ENCODE measurements at places on chromosomes 12 and 14.

- no peak for DNase-seq
Observed at GRCh38 chr14:99187858-99188257, 84.1 kb downstream of the BCL11B start.

DNA sequence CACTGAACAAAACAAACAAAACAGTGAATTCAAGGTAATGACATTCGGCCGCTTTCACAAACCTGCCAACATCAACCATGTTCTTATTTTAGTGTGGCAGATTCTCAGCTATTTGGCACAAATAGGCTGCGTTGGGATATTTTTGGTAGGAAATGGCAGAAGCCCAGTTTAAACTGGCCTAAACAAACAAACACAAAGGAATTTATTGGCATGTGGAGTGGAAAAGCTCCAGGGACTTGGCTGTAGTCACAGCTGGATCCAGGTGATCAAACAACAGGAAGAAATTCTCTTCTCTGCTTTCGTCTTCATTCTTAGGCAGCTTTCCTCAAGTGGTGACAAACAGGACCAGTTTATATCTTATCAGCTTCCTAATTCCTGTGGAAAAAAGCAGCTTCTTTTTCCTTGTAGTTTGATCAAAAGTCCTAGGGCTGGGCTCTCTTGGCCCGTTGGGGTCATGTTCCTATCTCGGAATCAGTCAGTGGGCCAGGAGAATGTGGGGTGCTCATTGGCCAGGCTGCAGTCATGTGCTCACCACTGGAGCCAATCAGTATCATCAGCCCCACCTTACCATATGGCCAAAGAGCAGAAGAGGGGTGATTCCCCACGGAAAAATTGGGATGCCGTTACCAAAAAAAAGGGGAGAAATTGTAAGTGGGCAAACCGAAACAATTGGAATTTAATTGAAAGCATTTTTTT, 22.6 kb downstream of the C12orf75 start:
- DNase-seq: no peak

DNA sequence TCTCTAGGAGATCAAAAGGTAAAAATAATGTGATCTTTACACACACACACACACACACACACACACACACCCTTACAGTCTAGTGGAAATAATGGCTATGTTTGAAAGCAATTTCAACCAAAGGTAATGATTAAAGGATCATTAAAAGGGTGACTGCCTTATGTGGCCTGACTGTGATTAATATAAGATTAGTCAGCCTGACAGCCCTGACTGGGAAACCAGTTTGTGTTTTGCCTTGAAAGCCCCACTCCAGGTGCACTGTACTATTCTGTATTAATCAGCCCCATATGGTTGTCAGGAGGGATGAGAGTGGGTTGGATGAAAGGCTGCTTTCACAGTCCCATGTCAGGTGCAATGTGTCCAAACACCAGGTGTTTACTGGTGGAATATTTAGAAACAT, 10.5 kb downstream of the RASSF9 start:
- no peak for DNase-seq

- no peak for DNase-seq
Observed at GRCh38 chr14:61553730-61554641, 141.3 kb upstream of the HIF1A start.

DNA sequence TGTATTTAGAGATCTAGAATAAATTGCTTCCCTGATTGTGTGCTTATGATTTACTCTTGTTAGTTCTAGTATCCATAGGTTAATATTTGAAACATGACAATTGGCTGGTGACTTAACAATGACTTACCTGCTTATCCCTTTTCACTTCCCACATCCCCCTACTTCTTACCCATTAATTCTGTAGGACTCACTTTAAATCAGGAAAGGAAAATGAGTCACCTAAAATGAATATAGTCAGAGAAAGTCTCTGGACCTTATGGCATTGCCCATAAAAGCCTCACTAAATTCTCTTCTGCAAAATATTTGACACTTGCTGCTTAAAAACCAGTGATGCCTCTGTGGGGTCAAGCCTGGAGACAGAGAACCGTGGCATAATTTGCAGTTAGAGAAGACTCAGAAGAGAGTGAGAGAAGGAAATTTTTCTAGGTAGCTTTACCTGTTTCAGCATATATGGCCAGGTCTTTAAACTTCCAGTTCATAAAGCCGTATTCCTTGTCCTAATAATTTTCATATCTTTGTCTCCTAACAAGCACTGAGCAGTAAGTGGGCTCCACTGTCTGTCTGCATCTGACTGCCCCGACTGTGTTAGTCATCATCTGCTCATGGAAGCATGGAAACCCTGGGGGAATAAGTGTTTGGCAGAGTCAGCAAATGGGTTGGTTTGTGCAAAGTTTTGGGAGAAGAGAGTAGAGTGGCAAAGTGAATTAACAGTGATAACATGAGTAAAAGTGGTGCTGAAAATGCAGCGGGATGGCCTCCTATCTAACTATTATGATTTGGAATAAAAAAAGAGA, 294.4 kb downstream of the AKAP6 start:
- DNase-seq: no peak

- DNase-seq: no peak
Observed at GRCh38 chr12:120241561-120242274, 23.8 kb downstream of the PXN start.

- no peak for DNase-seq
Observed at GRCh38 chr12:1552171-1552570, 42.2 kb downstream of the FBXL14 start.

DNA sequence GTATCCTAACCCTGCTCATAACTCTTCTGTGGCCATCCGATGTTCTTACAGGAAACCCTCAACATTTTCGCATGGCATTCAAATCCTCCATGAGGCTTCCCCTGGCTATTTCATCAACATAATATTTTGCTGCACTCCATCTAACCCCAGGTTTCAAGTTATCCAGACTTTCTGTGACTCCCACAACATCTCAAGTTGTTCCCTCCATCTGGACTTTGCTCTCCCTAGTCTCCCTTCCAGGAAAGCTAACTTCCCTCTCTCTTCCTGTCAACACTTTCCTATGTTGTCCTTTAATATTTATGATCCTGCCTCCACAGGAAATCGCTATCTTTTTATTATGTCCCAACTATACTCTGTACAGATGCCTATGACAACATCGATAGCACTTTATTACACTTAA, 146.1 kb downstream of the METTL25 start:
- no peak for DNase-seq

DNA sequence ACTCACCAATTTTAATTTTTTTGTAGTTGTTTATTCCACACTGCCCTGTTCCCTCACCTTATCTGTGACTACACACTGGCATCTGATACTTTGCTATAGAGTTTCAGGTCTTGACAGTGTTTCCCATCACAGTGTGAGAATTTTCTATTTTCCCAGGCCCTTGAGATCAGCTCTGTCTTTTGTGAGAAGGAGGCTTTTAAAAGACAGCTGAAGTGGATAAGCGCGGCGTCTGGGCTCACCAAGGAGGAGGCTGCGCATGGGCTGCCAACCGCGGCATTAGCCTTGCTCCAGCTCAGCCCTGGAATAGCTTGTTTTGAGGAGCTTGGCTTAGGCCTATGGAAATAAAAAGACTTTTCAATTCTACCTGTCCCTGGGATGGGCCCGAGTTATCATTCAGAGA, 181.3 kb downstream of the RMST start:
- DNase-seq: no peak

GRCh38 chr12:10562306-10562933, 51.0 kb downstream of the MAGOHB start:
- peak; percentile 30 for DNase-seq

DNA sequence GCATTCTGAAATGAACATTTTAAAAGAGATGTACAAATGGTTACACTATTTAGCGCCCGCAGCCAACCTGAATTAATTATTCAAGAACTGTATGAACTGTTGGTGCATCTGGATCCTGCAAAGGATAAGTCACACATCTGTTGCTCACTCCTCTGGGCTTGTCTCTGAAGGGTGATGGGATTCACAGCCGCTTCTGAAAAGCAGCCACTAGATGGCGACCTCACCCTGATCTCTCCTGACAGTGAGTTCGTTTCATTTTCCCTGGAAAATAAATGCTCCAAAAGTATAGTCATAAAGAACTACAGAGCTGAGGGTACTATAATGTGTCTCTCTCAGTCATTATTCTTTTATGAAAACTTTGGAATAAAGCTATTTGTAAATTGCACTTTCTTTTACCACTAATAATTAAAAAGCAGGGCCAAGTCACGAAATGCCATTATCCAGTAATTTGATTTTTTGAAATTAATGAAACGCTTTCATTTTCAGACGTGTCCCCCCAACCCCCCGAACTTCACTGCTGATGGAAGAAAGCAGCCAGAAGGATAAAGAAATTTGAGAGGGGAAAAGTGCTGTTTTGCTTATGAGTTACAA, 789.6 kb downstream of the NRXN3 start:
- DNase-seq: peak; percentile 29

DNA sequence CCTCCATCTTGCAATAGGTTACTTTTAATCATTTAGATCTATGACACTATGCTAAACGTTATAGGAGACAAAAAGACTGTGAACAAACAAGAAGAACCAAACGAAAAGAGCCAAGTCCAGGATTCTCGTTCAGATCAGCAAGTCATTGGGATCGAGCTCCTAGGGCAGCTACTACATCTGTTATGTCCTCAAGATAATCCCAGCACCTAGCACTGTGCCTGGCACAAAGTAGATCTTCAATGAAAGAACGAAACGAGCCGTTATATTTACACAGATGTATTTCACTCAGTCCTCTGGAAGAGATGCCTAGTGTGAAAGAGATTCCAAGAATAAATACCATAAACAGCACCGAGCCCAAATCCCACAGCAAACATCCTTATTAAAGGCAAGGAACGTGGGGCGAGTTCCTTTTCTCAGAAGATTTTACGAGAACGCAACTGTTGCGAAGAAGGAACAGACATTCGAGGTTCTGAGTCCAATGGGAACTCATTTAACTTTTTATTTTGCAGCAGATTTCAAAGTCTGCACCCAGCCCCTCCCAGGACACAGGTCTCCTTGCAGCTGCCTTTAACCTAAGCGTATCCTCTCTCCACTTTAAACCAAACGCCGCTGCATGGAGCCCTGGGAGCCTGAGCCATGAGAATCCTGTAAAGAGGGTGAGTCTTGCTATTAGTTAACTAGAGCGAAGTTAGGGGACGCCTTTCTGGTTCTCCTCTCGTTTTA, 544 bp upstream of the TDP1 start:
- DNase-seq: no peak

- DNase-seq: no peak
Observed at GRCh38 chr14:23147676-23148075, 28.6 kb upstream of the CEBPE start.

DNA sequence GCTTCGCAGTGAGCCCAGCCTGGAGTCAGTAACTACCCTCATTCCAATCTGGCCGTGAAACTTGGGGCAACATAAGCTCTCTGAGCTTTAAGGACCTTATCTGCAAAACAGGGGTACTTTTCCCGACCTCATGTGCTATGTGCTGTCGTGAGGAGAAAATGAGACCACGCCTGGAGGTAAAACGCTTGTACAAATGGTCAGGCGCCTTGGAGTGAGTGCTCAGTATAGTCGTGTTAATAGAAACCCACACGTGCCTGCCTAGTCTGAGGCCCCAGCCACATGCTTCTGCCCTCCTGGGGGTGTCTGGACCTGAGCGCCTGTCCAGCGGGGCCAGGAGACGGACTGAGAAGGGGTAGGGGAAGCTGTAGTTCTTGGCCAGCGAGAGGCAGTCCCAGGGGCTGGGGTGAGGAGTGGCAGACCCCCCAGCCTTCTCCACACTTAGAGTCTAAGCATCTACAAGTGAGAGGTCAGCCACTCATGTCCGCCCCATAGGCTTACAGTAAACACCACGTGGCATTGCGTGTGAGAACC, 4.9 kb downstream of the AQP5 start:
- DNase-seq: no peak

DNA sequence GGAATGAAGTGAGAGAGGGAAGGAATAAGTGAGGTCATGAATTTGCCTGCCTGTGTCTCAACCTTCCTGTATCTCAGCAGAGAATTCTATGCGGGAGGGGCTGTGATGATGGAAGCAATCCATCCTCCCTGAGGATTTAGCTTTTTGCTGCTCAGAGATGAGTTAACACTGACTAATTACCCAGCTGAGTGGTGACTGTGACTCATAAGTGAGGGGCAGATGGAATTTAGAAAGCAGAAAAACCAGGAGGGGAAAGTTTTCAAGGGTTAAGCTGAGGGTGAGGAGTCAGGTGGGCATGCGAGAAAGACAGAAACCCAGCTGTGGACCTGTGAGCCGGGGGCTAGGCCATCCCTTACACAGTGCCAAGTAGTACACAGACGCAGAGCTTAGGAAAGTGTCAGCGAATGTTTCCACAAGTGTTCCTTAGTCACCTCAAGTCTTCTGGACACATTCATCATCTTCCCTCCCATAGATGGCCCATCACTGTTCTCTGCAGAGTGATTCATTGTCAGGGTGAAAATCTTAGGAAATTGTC, 277.9 kb downstream of the IPO8 start:
- no peak for DNase-seq

- DNase-seq: no peak
Observed at GRCh38 chr12:118015944-118016343, 559 bp upstream of the RFC5 start.

GRCh38 chr14:44982594-44982993, 20.6 kb downstream of the TOGARAM1 start:
- no peak for DNase-seq

- DNase-seq: no peak
Observed at GRCh38 chr14:56633544-56633943, 53.9 kb downstream of the TMEM260 start.

DNA sequence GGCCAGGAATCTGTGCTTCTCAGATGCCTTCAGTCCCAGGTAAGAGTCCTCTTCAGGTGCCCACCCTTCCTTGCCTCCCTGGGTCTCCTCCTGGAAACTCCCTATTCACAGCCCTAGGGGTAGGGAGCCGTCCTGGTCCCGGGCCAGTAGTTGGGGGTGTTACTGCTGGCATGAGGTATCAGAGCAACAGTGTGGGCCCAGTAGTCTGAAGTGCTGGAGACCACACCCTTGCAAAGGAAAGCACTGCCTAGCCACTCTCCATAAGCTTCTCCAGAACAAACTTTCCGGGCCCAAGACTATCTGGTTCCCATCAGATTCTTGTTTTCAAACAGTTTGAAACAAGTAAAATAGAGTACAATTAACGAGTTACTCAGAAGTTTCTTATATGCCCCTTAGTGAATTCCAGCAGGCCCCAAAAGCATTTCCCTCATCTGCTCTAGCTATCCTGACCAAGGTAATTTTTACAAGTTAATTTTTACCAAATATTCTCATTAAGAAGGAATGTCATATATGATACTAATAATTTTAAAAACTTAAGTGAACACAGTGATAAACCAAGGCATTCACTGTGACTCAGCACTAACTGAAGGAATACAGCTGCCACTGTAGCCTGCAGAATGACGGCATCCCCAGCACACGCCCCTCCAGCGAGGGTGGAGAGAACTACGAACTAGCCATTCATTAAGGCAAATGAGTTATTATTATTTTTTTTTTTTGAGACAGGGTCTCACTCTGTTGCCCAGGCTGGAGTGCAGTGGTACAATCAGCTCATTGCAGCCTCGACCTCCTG, 49.4 kb downstream of the MOK start:
- no peak for DNase-seq
